ENCODE measurements at places on chromosomes 16 and 17.

- no peak for DNase-seq
Observed at GRCh38 chr16:69399361-69399760, 13.6 kb upstream of the TERF2 start.

DNA sequence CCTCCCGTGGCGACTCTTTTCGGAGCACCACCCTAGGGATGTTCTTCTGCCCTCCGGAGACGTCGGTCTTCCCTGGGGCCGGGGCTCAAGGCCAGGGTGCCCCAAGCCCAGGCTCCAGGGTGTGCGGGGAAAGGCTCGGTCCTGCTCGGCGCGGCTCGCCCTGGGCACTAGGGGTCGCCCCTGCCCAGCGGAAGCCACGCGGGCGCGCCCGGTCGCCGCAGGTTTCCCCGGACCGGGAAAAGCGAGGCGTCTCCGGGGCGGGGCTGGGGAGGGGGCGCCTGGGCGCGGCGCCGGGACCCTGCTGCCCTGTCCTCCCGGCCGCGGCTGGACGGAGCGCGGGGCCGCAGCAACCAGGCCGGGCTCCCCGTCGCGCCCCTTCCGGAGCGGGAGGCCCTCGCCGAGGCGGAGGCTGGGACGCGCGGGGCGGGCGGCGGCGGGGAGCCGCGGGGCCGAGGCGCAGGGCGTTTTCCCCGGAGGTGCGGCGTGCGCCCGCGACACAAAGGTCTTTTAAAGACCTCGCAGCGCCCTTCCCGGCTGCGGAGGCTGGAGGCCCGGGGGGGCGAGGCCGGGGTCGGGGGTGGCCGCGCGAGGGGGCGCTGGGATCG lies 76.4 kb downstream of the MRC2 start:
- DNase-seq: peak; percentile 79

DNA sequence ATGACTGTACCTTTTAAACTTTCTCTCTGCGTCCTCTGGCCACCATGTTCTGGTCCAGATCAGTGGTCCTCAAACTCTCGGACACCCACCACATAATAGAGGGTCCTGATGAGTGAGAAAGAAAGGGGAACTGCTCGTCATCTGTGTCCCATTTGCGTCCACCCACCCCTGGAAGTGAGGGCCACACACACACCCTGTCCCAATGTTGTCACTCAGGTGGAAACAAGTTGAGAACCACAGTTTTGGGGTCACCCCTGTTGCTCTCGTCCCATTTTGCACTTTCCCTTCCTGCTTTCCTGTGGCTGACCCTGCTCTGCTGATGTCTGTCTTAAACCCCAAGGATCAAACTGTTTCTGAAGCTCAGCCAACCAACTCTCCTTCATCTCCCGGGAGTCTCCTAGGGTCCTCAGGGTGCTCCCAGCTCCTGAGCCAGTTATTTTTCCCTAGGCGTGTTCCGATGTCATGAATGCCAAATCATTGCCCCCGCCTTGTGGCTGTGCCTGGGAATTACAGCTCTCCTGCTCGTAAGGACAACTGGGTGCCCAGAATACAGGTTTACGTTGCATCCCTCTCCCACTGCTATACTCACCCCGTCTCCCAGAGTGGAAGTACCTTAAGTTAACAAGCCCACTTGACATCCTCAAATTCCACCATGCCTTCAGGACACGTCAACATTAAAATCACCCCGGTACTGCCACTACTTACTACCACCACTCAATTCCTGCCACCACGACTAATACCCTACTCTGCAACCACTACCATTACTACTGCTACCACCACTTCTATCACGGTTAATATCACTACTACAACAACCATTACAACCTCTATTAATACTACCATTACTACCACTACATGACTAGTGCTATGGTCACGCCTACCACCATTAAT lies 26.0 kb upstream of the HNF1B start:
- peak; percentile 36 for DNase-seq

GRCh38 chr17:69853541-69854224 lies 221.3 kb upstream of the KCNJ16 start:
- DNase-seq: no peak

DNA sequence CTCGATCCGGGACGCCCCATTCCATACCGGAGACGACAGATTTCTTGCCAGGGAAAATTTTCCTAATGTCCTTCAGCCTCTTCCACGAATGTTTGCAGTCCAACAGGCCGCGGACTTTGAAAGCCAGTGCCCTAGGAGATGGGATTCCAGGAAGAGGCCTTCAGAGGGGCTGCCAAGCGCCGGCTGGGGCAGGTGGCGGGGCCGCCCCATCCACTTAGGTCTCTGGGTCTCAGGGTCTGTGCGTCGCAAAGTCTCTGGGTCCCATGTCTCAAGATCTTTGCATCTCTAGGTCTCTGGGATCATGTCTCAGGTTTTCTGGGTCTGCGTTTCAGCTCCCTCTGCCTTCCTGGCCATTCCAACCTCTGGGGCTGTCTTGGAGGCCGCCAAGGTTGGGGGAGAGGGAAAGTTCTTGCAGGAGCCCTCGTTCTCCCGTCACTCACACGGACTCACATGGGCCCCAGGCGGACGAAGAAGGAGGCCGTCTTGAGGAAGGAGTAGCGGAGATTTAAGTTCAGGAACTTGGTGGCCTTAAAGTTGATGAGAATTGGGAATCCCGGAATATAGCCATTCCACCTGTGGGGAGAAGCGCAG lies 7.2 kb downstream of the ALOX12B start:
- no peak for DNase-seq

- no peak for DNase-seq
Observed at GRCh38 chr17:1076299-1076981, 79.5 kb downstream of the TIMM22 start.

GRCh38 chr16:8877894-8878522 lies 4.1 kb upstream of the LITAFD start:
- no peak for DNase-seq

DNA sequence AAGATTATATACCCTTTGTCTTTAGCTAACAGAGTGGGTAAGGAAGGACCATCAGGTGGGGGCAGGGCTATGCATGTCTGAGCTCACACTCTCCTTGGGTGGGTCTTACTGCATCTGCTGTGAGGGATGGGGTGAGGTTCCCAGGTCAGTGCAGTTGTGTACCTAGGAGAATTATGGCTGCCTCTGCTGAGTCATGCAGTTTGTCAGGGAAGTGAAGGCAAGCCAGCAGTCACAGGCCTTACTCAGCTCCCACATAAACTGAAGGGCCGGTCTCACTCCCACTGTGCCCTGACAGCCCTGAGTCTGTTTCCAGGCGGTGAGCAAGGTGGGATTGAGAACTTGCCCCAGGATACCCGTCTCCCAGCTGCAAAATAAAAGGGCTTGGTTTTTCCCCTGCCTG lies 328.6 kb downstream of the MAP2K6 start:
- DNase-seq: no peak

- no peak for DNase-seq
Observed at GRCh38 chr17:18143044-18143936, 34.7 kb downstream of the MYO15A start.

DNA sequence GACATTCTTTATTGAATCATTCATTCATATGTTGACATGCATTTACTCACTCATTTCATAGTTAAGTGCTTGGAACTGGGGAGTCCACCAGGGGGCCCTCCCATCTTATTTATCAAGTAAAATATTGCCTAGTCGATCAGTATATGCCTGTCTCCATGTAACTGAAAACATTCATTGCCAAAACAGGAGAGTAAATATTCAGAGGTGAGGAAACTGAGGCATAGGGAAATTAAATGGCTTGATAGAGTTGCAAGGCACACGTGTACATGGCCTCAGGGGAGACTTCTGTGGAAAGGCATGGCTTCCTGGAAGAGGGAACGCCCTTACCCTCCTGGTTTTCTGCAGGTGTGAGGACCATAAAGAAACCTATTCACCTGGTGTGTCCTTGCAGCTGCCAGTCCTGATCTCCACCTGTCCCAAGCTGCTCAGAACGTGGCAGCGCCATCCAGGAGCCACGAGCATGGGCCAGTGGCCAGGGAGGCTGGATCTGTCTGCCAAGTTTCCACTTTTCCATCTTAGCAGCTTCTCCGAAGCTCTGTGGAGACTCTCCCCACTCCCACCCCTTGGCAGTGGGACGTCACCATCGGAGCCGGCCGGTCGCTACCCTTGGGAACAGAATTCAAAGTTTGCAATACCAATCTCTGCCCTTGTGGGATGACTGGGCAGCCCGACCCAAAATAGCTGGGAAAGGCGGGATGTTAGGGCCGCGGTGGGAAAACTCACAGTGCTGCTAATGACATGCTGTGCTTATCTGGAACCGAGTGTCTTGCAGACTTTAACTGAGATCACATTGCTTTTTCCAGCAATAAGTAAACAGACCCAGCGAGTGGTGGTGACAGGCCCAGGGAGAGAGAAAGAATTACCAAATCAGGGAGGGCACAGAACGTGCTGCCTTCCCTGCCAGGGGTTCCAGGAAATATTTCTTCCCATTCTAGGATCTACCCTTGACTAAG lies 4.1 kb upstream of the C1QTNF1 start:
- DNase-seq: peak; percentile 69

DNA sequence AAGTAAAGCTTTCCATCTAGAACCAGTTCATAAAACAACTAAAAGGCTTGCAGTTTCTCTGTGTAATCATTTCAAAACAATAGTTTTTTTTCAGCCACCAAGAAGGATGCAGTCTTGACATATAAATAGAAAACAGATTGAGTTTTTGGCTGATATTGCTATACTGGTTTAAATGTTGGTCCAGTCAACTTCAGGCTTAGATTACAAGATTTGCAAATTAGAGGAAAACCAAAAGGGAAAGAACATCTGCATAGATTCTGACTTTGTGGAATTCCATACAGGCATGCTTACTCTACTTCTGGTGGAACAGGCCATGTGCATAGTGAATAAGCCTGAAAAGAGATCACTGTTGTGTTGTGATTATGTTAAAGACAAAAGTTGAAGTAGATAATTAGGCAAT lies 150.3 kb downstream of the BCAS3 start:
- no peak for DNase-seq

All from CD4-positive, alpha-beta T cell treated with Interleukin-17A for 4 hours (primary cell).